ENCODE measurements at places on chromosomes 4 and X. TPM values are rescaled to one million over a fixed set of nuclear protein-coding genes. Genes with fewer than 3 reads are reported as not detected.

GRCh38 chrX:38368774-38369173 is 16.4 kb downstream of the OTC start:
- no peak for DNase-seq

The NWD2 gene
- not detected for total RNA-seq

- DNase-seq = no peak
Observed at GRCh38 chr4:159337041-159337440, 234.2 kb downstream of the RAPGEF2 start.

The CLTRN gene
- total RNA-seq = 0.17 TPM

The C1QTNF7 gene
- total RNA-seq = not detected

The FHIP1A gene
- total RNA-seq = not detected

DNA sequence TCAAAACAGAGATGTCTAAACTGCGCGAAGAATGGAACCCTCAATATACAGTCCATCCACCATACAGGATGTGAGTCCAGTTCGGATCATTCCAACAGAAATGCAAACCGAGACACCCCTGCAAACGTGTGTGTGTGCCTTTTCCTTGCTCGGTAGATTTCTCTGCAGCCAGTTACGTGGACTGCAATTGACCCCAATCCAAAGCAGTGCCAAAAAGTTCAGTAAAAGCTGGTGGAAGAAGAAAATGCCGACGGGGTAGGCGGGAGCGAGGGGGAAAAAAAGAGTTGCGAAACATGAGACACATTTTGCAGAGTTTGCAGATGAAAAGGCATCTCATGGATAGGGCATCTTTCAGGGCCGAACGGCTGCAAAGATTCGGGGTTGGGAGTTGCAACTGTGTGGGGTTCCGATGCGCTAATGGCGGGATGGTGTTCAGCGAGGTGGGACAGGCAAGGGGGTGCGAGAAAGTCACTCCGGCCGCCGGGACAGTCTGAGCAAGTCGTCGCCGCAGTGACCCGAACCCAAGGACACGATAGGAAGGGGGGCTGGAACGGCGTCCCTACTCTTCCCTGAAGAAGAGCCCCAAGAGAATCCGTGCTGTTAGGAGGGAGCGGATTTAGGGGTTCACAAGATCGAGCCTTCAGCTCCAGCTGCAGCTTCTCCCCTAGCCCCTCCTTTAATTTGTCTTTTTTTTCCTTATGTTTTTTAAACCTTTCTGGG is 3.8 kb downstream of the PHOX2B start:
- DNase-seq = no peak

DNA sequence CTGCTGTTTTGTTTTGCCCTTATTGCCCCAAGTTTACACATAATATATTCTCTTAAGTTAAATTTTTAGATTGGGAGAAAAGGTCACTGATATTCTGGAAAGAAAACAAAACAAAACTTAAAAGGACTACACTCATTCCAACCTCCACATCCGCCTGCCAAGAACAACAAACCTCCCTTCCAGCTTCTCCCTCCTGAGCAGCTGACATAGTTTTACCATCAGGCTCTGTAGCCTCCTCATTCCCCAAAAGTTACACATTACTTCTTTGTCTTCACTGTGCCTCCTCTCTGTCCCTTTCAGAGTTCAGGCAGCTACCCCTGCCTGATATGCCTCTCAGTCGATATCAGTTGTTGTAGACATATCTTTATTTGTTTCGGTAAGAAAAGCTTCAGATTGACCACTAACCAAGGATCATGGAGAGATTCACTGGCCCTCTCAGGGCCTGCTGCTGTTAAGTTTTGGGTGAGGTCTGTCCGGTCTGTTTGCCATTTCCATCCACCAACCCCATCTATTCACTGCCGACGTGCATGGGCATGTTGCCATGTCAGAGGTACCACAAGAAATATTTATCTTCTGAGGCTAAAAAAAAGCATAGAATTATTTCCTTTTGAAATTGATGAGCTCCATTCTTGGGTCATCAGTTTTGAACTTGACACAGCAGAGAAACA is 164.1 kb downstream of the GASK1B start:
- DNase-seq = no peak

- DNase-seq = no peak
Observed at GRCh38 chr4:39524161-39524957, 2.9 kb downstream of the UGDH start.

GRCh38 chrX:130704053-130705038 is 198.7 kb downstream of the ENOX2 start:
- no peak for DNase-seq

DNA sequence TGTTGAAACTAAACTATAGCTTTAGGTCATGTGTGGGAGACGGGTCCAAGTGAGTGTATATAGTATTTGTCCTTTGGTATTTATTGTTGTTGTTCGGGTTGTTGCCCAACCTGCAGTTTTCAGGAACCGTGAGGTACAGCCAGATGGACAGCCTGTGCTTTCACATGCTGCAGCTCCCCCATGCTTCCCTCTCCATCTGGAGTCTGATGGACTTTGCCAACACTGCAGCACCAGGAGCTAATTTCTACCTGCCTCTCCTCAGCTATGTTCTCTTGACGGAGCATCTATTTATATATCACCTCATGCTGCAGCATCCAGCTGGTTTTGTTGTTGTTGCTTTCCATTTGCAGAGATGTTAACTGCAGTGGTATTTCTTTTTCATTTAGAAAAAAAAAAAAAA is 80.1 kb downstream of the TLL1 start:
- no peak for DNase-seq

DNA sequence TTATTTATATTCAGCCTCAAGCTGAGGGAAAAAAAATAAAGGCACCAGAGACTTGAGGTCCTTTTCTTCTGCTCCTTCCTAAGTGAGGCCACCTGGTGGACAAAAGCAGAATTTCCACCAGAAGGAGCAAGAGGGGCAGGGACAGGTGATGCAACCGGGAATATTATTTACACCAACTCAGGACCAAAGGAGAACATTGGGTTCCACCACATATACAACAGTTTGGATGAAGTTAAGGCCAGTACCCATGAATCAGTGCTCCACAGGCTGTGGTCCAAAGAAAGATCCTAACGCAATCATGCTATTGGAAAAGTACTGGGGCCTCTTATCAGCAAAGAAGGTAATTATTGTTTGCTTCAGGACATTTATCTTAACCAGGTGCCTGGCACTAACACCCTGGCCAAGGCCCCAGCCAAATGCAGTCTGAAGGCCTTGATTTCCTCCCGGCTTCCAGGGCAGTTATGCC is 57.4 kb downstream of the TSC22D3 start:
- peak; percentile 38 for DNase-seq

- DNase-seq = no peak
Observed at GRCh38 chr4:122346036-122346435, 32.8 kb upstream of the ADAD1 start.

The AFM gene
- total RNA-seq = not detected

The MGARP gene
- total RNA-seq = not detected

The PDCL2 gene
- total RNA-seq = not detected

The LEF1 gene
- 133 TPM for total RNA-seq

The EPHA5 gene
- not detected for total RNA-seq

The TET2 gene
- total RNA-seq = 28.7 TPM

The CT45A2 gene
- total RNA-seq = not detected

The MAGEA12 gene
- not detected for total RNA-seq

DNA sequence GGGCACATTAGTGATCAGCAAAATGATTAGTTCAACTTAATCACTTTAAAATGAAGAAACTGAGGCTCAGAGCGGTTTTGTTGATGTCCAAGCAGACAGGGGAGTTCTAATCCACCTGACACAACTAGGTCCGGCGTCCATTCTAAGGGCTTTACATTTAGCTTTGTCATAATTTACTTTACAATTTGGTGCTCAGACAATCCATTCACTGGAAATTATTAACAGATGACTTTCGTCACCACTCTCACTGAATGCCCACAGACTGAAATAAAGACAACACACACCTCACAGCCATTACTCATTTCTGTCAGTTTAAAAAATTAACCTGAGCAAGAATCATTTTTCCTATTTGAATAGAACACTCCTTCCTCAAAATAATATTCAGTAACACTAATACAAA is 10.8 kb downstream of the NR3C2 start:
- no peak for DNase-seq

The RAB40AL gene
- 0.44 TPM for total RNA-seq

GRCh38 chr4:9804918-9805317 is 23.5 kb downstream of the DRD5 start:
- no peak for DNase-seq

- DNase-seq = no peak
Observed at GRCh38 chr4:124480061-124480460, 232.5 kb downstream of the ANKRD50 start.

DNA sequence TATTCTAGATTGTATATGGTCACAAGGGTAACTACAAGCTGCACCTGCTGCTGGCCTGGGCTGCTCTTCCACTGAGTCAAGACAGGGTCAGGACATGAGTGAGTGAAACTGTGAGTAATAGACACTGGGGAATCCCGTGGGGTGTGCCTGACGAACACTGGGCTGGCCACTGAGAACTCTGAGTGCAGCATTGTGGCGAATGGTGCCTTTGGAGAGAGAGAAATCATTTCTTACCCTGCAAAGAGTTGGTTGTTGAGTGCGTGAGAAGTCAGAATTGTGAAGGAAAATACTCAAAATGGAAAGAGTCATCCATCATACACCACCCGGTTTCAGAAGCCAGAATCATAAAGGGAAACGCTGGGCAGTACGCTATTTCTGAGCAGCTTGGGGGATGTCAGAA is 43.1 kb upstream of the LSM6 start:
- peak; percentile 28 for DNase-seq

DNA sequence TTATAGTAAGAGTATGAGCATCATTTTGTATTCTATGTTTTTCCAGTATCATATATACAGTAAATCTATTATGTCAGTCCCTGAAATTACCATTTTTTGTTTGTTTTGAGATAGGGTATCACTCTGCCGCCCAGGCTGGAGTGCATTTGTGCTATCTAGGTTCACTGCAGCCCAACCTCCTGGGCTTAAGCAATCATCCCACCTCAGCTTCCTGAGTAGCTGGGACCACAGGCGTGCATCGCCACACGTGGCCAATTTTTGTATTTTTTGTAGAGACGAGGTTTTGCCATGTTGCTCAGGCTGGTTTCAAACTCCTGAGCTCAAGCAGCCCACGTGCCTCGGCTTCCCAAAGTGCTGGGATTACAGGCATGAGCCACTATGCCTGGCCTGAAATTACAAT is 85.6 kb downstream of the ZNF330 start:
- no peak for DNase-seq

Measured in activated T-helper 1 cell treated with anti-CD3 and anti-CD28 coated beads, Interleukin-12 subunit alpha, Interleukin-12 subunit beta, Interleukin-2, Interleukin-4 antibody, amounts not matched to agents 30 ng/mL and 10 ng/mL and 1 ng/mL, durations not matched to agents 14 hours and 24 hours and 36 hours (primary cell).